ENCODE measurements at places on chromosomes 4 and X. TPM values are rescaled to one million over a fixed set of nuclear protein-coding genes. Genes with fewer than 3 reads are reported as not detected.

GRCh38 chr4:37993806-37994205 is 33.6 kb downstream of the PTTG2 start:
- no peak for DNase-seq

DNA sequence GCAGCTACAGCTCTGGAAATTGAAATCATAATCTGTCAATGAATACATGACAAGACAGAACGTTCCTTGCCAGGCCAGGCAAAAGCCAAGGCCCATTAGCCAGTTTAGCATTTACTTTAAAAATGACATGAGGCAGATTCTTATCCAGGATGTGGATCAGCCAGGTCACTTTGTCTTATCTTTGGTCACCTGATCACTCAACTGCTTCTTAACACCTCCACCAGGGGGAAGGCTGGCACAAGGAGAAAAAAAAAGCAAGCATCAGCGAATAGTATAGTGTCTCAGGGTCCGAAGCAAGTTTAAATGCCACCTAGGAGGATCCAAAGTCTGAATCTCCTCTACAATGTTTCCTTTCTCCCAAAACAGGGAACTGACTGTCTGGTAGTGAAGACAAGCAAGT is 18.8 kb downstream of the ATP1B4 start:
- DNase-seq: no peak

Gene ADRA2C
- 6.8 TPM for total RNA-seq

DNA sequence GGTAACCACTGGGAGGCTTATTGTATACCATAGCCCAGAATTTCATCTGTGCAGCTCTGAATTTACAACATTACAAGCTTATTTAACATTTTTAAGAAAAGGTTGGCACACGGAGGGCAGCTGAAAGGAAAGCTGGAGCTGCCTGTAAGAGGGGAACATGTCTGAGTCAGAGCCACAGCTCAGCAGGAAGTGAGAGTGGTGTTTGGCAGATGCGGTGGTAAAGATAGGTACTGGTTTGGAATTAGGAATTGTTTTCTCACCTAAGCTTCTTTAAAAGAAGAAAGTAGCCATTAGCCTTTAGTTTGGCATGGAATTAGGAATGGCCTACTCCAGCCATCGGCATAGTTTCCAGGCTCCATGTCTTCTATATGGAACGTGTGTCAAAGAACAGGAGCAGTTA is 172.5 kb upstream of the ANXA3 start:
- no peak for DNase-seq

DNA sequence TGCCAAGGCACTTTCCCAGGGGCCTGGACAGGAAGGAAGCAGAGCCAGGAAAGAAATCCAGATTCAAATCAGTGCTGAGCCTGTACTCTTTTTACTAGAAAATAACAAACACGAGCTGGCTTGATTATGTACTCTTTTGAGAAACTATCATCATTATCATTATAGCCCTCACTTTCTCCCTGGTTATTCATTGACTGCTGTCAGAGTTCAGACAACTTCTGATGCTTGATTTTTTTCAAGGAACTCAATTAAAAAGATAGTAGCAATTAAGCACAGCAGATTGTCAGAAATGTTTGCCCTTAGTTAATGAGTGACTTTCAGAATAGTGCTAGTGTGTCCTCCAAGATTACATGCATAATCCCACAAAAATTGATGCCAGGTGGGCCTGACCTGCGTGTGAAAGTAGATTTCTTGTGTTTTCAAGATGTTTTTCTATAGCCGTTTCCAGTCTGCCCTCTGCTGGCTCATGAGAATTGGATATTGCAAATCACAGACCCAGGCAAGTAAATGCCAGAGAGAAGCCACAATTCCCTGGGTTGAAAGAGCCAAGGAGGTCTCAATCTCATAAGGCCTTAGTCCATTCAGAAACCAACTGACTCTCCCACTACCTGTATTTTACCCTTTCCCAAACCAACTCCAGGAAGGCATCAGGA is 14.3 kb upstream of the PNPLA4 start:
- no peak for DNase-seq

GRCh38 chrX:20263474-20263873 is 3.2 kb downstream of the RPS6KA3 start:
- DNase-seq: no peak

- DNase-seq: no peak
These were observed 24.4 kb downstream of the FRAS1 start for GRCh38 chr4:78081541-78081940.

GRCh38 chr4:114626196-114626595 is 27.6 kb downstream of the UGT8 start:
- DNase-seq: no peak

Gene MAGEA2
- not detected for total RNA-seq

Gene DOCK11
- total RNA-seq: 15.8 TPM

GRCh38 chrX:8726031-8726652 is 5.8 kb downstream of the ANOS1 start:
- DNase-seq: no peak

DNA sequence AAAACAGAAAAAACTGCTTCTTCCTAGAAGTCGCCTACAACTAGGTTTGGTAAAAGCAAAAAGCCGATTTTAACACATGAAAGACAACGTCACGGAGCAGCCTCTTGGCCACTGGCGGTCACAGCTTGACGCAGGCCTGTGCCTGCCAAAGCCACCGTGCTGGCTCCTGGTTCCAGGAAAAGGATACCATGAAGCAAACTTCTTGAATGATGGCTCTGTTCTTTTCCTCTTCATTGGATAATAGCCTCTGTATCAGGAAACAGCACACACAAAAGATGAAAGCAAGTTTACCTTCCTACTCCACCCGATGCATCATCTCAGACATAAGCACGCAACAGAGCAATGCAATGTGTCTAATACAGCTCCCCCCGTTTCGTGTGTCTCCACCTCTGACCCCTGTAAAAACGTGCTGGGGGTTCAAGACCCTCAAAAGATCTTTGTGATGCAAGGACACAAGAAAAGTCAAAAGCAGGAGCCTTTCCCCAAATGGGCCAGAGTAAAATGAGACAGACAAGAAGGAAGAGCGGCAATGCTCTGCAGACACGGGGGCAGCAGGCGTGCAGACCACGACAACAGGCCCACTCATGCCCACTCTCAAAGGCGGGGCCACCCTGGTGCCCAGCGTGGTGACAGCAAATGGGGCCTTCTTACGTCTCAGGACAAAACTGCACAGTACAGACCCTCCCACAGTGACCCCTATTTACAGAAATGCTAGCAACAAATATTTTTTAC is 19.4 kb downstream of the GAK start:
- DNase-seq: no peak

DNA sequence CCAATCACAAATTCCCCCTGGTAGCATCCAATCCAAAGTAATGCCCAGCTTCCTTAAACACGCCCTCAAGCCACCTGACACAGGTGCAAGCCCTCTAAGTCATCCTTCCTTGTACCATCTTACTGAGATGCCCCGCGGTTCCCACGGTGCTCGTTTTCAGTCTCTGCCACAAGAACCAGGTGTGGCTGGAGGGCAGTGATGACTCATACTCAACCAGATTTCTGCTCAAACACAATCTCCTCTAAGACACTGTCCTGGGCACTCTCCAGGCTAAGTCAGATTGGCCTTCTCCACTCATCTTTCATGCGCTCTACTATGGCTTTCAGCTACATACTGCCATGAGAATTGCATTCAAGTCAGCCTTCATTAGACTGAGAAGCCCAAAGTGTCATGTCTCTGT is 3.5 kb downstream of the SH3KBP1 start:
- no peak for DNase-seq

DNA sequence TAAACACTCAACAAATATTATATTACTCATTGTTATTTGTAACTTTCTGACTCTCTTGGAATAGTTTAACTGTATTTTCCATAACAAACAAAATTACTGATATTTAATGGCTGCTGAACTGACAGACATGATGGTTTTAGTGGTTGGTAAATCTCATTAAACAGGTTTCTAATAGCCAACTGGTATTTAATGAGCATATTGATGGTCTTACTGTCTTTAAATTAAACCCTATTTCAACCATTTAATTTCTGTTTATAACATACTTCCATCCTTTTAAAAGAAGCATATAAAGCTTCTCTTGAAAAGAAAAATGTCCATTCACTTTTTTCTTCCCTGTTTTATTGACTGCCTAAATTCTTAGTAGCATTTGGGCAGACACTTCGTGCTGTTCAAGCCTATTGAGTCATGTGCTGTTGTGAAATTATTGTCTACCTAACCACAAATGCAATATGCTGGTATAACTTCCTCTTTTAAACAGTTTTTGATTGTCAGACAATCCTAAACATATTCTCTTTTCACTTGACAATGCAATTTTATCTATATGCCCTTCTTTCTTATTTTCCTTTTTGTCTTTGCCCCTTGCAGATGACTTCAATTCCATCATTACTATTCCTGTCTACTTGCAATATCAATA is 163.9 kb upstream of the SLC7A11 start:
- no peak for DNase-seq

Gene ZIC3
- total RNA-seq: not detected

Gene MAGEB6B
- not detected for total RNA-seq

Gene GABRA4
- 2.5 TPM for total RNA-seq

DNA sequence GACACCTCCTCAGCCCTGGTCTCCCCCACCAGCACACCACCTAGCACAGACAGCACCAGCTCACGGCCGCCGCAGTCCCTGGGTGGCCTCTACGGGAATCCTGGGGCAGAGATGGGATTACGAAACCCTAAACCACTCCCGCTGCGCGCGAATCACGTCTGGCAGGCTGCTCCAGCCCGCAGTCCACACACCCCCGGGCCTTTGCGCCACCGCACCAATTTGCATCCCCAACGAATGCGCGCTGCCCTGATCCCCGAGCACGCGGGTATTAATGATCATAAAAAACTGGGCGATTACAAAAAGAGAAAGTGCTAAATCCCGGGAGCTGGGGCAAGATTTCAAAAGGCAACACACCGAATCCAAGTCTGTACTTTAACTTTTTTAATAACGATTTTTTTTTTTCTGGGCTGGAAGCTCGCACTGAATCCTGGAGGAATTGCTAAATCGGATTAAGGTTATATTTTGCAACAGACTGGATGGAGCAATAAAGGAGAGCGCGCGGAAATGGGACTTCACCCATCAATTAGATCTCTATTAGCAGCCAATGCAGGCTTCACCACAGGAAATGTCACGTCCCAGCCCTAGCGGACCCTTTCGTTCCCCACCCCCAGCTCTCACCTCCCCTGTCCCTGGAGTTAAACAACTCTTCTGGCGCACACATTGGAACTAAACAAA is 69.8 kb upstream of the TMEM33 start:
- no peak for DNase-seq
